ENCODE measurements at places on chromosomes 1 and 21.

DNA sequence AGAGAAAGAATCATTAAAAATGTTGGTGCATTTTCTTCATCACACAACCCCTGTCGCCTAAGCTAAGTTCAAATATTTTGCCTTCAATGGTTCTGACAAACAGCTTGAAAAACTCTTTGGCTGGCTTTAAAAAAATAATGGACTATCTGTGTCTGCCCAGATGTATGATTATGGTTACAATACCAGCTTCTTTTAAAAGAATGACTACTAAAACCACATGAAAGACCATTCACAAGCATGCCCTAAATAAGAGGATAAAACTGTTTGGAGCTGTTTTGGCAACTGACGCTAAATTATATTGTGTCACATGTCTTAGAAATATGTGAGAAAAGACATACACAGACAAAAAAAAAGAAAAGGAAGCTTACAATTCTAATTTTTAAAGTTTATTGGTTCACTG is 23.7 kb upstream of the PLPPR4 start:
- no peak for DNase-seq

- peak; percentile 73 for DNase-seq
Measured at GRCh38 chr21:28944296-28944695, 48.4 kb downstream of the LTN1 start.

GRCh38 chr1:41323243-41323642 is 38.0 kb upstream of the FOXO6 start:
- DNase-seq, result no peak

DNA sequence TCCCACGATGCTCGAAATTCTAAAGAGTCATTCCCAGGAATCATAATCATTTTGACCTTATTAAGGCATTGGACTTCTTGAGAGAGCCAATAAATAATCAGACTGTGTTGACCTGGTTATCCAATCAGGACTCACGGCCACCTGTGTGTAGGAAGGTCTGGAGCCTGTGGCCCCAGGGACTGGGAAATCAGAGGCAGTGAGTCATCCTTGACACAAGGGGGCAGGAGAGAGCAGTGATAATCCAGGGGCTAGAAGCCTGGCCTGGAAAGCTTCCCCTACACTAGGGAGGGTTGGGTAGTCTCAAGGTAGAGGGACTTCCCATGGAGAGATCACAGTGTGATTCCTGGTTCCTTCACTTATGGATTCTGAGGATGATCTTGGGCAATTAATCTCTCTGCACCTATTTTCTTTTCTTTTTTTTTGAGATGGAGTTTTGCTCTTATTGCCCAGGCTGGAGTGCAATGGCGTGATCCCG is 4.7 kb downstream of the MR1 start:
- DNase-seq, result peak; percentile 70

DNA sequence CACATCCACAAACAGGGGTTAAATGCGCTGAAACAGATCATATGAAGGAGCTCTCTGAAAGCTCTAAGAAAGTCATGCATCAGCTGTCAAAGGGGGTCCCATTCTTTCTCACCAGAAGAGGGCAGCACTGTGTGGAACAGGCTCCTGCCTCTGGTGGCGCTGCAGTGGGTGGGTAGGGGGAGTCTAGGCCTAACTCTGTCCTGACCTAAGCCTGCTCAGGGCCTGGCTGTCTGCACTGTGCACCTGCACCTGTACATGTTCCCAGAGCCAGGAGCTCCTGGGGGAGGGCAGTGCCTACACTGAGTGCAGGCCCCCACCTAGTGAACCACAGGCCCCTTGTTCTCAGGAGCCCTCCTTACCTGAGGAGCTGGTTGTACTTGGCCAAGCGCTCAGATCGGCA is 16.0 kb downstream of the ENO1 start:
- DNase-seq, result peak; percentile 38

DNA sequence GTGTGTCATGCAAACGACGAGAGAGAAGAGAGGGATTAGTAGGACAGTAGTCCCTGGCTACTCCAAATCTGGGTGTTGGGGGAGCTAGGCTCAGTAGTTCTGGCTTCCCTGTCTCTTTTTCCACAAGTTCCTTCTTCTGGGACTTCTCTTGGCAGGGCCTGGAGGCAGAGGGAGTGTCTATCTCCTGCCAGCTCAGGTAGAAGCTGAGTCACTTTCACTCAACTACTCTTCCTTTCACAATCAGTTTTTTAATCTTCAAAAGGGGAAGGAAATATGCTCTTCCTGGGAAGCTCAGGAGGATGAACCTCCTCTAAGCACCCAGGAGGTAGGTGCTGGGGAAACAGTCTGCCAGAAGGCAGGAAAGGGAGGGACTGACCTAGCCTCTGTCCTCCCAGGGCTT is 35.2 kb upstream of the MAGOH start:
- no peak for DNase-seq

DNA sequence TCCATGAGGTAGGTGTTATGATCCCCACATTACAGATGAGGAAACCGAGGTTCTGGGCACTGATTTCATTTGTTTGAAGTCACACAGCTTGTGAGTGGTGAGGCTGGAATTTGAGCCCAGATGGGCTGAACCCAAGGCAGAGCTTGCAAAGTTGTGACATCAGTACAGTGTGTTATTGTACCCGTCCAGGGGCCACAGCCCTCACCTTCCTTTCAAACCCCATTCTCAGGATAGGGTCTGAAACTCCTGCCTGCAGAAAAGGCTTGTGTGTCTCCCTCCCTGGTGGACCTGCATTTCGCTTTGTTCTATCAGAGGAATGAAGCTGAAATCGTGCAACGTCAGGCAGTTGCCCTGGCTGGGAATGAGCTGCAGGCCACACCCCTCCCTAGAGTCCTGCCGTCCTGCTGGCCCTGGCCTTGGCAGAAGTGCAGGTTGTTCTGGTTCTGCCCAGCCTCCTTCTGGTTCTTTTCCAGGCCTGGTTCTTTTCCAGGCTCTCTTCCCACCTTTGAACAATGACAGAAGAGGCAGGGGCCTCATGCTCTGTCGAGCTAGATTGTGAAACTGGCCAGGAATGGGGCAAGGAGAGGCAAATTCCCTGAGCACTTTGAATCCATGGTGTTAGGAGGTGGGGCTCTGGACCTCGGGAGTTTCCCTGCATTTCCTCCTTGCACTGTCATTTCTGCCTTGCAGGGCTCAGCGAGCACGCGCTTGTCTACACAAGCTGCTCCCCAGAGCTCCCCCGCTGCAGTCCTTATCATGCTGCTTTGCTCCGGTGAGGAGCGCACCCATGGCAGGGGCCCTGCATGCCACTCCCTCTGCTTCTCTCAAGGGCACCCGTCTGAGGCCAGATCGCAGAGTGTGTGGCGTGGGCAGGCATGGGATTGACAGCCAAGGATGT is 8.2 kb upstream of the MYOM3 start:
- no peak for DNase-seq

DNA sequence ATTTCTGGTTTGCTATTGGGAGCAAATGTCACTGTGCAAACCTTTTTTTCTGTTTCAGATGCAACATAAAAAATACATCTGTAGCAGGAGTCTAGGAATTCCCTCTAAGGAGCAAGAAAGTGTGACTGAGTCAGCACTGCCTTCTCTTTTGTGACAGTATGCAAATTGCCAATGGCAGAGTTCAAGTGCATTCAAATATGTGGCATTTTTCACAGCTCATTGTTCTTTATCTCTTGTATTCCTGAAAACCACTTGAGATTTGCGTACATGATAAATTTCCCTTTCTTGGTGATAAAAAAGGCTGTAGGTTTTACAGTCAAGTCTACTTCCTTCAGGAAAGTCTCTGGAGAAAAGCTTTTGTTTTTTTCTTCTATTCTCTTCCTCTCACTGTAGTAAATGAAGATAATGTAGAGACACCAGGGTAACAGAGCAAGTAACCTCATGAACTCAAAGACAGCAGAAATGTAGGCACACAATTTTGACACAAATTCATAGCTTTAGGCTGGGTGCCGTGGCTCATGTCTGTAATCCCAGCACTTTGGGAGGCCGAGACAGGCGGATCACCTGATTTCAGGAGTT is 129.7 kb upstream of the L1TD1 start:
- no peak for DNase-seq

GRCh38 chr1:210301615-210302000 is 27.1 kb upstream of the HHAT start:
- no peak for DNase-seq

DNA sequence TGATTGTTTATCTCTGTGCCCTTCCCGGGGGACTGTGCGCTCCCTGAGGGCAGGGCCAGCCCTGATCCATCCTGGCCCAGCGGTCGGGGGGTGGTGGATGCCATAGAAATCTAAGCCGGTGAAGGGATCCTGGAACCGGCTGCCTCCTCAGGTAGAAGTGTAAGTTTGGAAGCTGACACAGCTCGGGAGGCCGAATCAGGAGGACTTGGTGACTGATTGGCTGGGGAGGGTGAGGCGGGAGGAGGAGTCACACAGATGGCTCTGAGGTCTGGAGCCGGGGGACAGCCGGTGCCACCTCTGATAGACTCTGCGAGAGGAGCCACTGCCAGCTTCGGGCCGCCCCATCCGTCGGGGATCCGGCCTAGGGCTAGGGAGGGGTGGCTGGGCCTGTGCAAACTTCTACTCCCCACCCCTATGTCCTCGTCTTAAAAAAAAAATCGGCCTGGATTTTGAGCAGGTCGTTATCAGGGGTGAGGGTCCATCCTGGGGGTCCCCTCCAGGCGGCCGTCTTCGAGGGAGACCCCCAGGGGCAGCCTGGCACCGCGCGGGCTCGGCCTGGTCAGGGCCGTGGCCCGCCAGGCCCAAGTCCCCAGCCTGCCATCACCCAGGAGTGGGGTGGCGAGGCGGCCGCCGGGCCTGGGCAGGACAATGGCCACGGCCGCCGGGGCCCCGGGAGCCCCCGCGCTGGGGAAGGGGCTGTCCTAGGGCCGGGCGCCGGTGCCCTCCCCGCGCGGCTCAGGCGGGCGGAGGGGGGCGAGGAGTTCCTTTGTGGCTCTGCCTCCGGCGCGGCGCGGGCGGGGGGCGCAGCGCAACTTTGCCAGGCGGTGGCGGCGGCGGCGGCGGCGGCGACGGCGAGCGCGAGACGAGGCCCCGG is 708 bp upstream of the ZNF362 start:
- peak; percentile 28 for DNase-seq

GRCh38 chr1:110233861-110234260 is 23.7 kb downstream of the KCNC4 start:
- no peak for DNase-seq

DNA sequence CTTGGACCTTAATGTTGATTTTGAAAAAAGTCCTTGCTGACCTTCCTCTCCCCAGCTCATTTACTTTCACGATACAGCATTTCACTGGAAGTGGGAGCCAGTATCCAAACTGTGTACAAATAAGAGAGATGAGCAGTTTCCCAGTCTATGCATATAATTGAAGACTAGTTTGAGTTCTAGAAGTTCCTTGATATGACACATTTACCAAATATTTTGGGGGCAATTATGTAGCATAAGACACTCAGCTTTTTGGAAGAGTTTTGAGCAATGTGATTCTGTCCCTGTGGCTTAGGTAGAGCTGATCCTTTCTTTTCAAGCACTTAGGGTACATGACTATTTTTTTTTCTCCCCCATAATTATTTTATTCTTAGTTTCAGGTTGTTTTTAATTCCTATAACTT is 26.4 kb downstream of the GIPC2 start:
- DNase-seq, result no peak

DNA sequence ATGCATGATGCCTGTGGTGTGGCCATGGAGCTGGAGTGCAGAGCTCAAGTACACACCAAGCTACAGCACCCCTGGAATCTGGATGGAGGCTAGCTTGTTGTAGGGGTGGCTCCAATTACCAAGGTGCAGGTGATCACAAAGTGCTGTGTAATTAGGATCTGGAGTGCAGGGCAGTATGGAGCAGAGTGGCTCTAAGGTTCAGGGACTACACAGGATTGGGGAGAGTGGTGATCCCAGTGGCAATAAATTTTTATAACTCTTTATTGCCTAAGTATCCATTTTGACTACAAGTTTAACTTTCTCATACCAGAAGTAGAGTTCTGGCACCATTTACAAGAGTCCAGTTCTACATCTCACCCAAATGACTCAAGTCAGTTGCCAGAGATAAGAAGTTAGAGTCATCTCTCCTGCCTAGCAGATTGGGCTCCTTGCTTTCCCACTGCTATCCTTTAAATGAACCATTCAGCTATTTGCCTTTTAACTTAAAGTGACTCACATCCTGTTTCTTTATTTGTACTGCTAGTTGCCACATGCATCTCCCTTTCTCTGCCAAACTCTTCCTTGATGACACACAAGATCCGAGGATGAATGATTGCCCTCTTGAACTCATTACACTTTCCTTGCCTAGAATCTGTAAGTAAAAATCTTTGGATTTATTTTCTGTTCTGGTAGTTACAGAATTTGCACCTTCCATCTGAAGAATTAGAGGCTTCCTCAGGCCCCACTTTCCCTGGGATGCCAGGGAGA is 427.2 kb downstream of the KCNT2 start:
- DNase-seq, result peak; percentile 94

DNA sequence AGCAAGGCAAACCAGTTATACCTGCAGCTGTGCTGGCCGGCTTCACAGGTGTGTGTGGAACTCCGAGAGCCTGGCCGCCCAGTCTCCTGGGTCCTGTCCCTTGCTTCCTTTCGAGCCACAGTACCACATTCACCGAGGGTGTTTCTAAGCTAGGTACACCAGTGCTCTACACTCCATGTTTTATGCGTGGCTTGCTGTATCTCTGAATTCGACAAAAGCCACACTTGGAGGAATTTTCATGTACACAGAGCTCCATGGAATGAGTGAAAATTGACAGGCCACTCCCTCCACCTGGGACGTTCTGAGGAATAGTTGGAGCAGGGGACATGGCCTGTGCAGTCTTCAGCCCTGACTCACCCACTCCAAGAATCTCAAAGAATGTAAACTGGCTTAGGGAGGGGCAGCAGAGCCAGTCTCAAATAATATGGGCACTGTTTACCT is 14.0 kb downstream of the ETS2 start:
- no peak for DNase-seq

DNA sequence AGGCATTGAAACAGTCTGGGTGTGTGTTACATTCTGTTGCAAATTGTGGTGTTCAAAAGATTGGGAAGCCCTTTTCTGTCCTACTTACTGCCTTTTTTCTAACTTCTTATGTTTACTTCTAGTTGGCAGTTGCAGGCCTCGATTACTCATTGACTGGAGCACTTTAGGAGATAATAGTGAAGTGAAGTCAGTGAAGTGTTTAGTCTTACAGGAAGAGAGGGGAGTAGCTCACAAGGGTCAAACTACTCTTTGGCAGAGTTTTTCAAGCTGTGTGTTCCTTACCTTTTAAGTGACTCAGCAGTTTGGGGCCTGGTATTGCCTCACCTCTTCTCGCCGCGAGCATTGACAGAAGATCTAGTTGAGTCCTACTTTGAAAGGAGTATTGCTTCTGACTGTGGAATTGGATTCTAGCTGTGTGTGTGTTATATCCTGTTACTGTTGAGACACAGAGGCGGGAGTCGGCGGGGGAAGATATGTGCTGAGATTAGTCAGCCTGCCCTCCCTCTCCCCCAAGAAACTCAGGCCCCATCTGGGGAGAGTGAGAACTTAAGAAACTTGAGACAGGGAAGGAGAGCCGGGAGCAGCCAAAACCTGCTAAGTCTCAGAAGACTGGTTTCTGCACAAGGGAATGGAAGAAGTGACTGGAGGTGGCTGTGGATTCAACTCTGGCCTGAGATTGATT is 19.3 kb downstream of the AHCYL1 start:
- DNase-seq, result peak; percentile 93

- DNase-seq, result peak; percentile 16
Measured at GRCh38 chr1:62285984-62286785, 33.0 kb downstream of the KANK4 start.

All from endothelial cell of umbilical vein (primary cell).